Chondrocyte (in vitro differentiated cells): ENCODE measurements at places on chromosomes 2 and 18.

DNA sequence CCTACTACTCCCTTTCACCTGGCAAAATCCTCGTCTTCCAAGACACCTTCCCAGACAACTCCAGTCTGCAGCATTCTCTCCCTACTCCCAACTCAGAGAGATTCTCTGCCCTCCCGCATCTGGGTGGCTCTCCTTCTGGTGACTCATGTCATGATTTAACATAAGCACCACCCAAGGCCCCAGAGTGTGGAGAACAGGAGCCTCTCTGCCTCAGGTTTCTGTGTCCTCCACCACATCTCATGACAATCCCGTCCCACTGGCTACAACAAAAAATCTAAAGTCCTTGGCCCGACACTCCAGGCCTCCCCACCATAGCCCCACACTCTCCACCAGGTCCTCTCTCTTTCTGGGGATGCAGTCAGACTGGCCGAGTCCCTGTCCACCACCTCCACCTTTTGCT is 197.1 kb downstream of the BCL11A start:
- DNase-seq, result no peak

DNA sequence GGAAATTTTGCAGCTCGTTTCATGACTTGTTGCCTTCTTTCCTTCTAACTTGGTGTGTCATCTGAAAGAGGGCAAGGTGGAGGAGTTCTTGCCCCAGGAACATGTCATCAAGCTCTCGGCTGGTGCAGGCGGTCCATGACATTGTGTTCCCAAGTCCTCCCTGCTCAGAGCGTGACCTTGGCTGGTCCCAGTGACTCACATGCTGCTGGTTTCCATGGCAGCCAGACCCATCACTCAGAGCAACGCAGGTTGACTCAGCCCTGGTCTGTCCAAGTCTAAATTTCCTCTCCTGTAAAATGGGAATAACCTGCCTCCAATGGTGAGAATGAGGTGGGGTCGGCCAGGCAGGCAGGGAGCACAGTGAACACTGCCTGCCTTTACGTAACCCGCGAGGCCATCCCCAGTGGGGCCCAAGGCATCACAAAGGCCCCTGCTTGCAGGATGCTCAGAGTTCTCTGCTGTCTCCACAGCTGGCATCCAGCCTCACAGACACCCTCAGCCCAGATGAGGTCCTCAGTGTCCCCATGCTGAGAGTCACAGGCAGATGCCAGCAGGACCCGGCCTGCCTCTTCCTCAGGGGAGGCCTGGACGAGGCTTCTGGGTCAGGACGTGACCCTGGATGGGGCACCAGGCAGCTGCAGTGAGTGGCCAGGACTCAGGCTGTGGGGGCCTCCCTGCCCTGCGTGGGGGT is 143.7 kb downstream of the TPO start:
- no peak for DNase-seq

- DNase-seq, result no peak
These were observed 319.6 kb downstream of the PIK3C3 start for GRCh38 chr18:42274488-42275137.

DNA sequence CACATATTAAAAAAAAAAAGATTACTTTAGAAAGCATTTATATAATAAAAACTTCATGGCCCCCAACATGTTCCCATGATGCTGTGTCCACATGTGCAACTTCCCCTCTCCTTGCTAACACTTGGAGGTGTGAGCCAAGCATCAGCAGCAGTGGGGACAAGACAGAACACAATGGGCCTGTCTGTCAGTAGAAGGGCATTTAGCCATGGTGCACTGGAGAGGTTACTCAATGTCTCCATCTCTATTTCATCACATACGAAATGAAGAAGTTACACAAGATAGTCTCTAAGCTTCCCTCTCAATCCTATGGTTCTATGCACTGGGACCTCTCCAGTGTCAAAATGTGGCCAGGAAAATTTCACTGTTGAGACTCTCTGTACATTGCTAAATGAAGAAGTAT is 2.5 kb downstream of the VIT start:
- DNase-seq, result no peak

DNA sequence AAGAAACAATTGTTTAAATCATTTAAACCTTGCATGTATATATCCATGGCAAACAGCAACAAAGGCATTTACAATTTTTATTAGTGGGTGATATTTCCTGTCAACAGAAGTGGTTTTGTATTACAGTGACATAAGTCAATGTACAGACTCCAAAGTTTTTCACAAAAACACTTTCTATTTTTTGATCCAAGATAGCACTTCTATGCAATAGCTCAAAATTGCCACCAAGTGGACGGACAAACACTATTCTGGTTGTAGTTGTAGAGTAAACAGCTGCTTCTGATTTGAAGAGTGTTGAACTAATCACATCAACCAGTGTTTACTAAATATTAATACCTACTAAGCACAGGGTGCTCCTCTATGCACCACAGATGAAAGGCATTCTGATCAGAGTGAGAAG is 421.4 kb downstream of the NCKAP5 start:
- no peak for DNase-seq

DNA sequence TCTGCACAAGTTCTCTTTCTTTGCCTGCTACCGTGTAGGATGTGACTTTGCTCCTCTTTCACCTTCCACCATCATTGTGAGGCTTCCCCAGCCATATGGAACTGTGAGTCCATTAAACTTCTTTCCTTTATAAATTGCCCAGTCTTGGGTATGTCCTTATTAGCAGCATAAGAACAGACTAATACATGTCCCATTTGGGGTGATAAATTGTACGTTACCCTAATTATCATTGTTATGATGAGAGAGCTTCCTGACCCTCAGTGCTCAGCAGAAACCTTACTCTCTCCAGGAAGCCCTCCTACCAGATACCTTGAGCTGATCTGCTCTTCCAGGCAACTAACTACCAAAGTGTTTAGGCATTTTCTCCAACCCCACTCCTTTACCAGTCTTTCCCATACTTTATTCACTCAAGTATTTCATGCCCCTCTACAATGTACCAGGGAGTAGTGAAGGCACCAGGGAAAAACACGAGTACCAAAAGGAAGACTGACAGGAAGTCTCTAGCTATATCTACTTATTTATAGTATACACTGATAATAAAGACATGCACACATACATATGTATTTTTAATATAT is 196.2 kb downstream of the MYCN start:
- DNase-seq, result no peak

GRCh38 chr2:25335204-25335603 is 6.5 kb downstream of the DNMT3A start:
- no peak for DNase-seq

DNA sequence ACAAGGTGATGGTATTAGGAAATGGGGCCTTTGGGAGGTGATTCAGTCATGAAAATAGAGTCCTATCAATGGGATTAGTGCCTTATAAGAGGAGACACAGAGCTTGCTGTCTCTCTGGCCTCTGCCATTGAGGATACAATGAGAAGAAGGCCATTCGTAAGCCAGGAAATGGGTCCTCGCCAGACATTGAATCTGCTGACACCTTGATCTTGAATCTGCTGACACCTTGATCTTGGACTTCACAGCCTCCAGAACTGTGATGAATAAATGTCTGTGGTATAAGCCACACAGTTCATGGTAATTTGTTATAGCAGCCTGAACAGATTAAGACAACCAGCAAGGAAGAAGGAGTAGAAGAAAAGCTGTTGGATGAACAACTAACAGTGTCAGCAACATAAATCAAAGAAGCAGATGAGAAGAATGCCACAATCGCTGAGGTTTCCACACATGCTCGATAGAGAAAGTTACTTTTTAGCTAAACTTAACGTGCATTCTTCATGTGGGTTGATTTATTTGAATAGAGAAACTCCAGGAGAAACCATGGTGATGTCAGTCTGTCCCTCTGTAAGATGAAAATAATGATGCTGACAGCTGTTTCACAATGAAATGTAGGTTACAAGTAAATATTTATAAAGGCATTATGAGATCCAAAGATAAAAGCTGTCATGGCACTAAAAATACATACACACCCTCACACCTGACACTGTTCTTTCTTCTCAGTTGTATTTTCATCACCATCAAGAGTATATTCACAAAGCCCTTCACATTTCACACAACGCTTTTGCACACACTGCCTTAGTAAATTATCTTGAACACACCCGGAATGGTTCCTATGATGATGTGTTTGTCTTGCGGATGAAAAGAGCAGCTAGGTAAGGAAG is 153.7 kb upstream of the NCK2 start:
- DNase-seq, result no peak

DNA sequence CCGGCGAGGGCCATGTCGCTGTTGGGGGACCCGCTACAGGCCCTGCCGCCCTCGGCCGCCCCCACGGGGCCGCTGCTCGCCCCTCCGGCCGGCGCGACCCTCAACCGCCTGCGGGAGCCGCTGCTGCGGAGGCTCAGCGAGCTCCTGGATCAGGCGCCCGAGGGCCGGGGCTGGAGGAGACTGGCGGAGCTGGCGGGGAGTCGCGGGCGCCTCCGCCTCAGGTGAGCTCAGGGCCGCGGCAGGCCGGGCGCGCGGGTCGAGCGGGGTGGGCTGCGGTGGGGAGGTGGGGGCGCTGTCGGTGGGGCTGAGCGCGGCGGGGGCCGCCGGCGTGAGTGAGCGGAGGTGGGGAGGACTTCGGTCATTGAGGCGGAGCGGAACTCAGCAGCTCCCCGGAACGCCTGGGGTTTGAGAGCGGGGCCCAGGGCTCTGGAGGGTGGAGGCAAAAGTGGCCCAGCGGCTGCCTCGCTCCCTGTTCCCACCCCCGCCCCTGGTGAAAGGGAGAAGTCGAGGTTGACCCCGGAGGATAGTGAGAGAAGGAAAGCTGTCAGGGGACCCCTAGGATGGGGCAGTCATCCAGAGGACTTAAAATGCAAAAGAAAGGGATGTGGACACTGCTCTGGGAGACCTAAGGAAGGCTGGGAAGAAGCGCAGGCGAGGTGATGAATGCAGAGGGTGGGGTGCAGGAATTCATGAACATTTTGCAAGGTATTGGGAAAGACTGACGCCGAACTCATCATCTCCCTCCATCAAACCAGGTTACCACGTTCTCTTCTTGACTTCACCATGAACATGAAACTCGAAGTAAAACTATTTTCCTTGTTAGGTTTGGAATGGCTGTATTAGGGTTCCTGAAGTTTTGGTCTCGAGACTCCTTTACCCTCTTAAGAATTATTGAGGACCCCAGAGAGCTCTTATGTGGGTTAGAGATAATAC is 633 bp downstream of the MALT1 start:
- peak; percentile 89 for DNase-seq
